ENCODE measurements at places on chromosomes 11 and 22.
A peak's percentile ranks its signal among the peaks of the same experiment; 100 is the strongest.

DNA sequence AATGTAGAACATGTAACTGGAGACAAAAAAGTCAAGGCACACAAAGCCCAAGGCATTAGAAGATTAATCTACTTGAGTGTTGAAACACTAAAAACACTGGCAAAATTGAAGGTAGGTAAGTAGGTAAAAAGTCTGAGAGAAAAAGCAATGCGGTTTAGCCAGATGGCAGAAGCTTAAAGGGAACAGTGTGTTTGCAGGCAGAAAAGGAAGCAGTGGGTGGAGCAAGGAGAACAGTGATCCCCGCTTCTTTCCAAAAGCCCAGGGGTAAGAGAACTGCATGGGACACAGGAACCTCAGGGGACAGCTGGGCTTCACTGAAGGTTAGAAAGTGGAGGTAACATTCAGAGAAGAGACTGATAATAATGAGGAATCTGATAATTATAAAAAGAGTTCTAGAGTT, 16.0 kb downstream of the MRE11 start:
- peak; percentile 16 for DNase-seq

- DNase-seq = no peak
These were observed 13.6 kb upstream of the ZNRF3 start for GRCh38 chr22:28869736-28870135.

DNA sequence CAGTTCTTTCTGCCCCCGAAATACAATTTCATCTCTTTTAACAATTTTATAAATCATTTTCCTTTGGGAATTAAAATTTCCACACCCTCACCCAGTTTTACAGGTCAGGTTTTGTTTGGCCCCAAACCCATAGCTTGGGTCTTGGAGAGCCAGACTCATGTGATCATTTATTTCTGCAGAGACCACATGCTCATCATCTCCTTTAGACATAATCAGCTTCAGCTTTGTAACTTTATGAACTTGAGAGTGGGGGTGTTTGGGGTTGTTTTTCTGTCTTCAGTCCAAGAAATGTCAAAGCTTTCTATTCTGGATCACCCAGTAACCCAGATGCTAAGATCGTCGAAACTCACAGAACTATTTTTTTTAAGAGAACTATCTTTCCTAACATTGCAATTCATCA, 70.9 kb downstream of the DBX1 start:
- DNase-seq = no peak

- no peak for DNase-seq
These were observed 116.8 kb upstream of the GRAMD1B start for GRCh38 chr11:123313262-123313661.

GRCh38 chr11:120024586-120024985, 113.3 kb downstream of the TRIM29 start:
- DNase-seq = no peak

GRCh38 chr22:26589367-26589844, 526 bp downstream of the TPST2 start:
- peak; percentile 68 for DNase-seq

DNA sequence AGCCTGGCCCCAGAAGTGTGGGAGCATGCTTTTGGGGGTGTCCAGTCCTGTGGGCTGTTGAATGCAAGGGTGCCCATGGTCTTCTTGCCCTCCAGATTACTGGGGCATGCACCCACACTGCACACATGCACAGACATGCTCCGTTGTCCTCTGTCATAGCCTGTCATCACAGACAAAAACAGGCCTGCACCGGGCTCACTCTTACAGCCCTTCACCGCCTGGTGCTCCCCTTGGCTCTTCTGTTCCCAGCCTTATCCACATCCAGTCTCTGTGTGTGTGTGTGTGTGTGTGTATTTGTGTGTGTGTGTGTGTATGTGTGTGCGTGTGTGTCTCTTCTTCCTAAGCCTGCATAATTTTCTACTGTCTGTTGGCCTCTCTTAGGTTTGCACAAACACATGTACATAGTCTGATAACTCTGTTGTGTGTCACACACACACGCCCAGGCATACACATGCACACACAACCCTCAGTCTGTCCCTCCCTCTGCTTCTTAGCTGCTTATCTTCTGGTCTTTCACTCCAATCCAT, 23.4 kb upstream of the NECTIN1 start:
- peak; percentile 78 for DNase-seq

DNA sequence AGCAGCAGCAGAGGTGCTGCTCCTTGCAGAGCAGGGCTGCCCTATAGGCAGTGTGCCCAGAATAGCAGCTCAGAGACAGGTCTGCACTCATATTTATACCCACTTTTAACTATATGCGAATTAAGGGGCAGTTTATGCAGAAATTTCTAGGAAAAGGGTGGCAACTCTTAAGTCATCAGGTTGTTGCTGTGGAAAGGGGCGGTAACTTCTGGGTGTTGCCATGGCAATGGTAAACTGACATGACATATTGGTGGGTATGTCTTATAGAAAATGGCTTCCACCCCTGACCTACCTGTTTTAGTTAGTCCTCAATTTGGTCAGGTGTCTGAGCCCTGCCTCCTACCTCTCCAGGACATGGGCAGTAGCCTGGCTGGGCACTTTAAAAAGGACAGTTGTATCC, 122.3 kb downstream of the ATXN10 start:
- no peak for DNase-seq

DNA sequence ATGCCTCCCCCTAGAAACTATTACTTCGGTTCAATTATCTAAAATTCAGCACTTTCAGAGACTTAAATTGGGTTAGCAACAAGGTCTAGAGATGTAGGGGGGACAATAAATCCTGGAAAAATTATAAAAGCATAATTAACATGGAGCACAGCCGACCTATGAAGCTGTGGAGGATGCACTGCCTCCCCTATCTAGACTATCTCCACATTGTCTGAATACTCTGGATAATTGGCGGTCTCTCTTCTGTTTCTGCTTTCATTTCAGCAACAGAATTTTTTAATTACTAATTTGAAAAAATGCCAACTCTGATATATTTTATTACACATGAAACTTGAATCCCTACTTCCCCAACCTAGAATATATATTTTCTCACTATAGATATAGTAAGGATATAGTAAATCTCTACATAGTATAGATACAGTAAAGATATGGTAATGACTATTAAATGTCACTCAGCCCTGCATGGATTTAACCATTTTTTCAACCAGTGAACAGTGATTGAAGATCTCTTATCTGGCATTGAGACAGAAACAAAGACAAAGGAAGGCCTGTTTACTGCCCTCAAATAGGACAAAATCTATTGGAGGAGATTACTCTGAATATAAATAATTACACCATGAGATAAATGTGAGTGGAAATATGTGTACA, 157.6 kb downstream of the BLID start:
- DNase-seq = no peak

DNA sequence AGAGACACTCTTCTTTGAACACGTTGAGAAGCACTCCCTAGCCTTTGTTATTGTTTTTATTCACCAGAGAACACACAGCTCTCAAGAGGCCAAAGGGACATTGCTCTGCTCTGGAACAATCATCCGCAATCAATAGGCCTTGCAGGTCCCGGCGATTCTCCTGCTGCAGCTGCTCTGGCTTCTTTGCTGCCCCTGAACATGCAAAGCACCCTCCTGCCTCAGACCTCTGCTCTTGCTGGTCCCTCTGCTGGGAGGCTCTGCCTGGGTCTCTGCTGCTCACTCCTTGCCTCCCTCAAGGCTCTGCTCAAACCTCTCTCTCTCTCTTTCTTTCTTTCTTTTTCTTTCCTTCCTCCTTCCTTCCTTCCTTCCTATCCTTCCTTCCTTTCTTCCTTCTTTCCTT, 232.7 kb downstream of the DSCAML1 start:
- DNase-seq = no peak

GRCh38 chr22:40838486-40838885, 18.0 kb downstream of the ST13 start:
- no peak for DNase-seq

- no peak for DNase-seq
These were observed 19.9 kb downstream of the RCN1 start for GRCh38 chr11:32110795-32111194.

DNA sequence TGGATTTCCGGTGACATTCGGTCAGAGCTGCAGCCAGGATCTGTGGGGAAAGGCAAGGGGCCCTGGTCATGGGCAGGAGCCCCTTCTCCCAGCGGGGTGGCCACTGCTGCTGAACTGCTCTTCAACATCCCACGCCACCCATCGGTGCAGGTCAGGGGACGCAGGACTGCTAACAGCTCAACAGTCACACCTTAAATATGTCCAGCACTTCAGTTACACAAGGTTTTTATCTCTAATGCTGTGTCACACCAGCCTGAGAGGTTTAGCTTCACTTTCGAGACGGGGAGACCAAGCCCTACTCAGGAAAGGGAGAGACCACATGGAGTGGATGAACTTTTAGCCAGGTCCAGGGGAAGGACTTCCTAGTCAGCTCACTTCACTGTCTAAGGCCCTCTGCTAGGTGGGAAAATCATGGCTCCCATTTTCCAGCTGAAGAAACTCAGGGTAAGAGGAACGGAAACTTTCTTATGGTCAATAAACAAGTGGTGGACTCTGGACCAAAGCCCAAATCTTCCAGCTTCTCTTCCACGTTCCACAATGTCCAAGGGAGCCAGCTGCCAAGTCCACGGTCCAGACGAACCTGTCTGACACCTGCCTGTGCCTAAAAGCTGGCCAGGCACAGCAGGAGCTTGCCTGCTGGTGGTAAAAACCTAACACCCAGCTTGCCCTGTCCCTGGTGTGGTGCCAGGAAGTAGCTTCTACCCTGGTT, 21.0 kb upstream of the CHADL start:
- DNase-seq = no peak

DNA sequence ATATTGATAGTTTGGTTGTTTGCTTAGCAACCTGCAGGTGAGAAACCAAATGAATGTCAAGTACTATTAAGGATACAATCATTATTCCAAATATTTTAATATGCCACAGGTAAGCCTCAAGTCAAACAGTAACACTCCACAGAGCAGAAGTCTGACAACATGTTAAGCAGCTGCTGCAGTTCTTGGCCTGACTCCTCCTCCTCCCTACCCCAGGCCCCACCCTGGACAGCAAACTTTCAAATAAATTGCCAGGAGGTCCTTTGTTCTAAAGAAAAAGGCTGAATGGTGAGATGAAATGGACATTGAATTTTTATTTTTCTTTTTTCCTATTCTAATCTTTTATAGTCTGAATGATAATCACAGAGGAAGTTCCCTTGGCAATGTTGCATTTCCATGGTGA, 260.0 kb upstream of the POU2AF2 start:
- no peak for DNase-seq

DNA sequence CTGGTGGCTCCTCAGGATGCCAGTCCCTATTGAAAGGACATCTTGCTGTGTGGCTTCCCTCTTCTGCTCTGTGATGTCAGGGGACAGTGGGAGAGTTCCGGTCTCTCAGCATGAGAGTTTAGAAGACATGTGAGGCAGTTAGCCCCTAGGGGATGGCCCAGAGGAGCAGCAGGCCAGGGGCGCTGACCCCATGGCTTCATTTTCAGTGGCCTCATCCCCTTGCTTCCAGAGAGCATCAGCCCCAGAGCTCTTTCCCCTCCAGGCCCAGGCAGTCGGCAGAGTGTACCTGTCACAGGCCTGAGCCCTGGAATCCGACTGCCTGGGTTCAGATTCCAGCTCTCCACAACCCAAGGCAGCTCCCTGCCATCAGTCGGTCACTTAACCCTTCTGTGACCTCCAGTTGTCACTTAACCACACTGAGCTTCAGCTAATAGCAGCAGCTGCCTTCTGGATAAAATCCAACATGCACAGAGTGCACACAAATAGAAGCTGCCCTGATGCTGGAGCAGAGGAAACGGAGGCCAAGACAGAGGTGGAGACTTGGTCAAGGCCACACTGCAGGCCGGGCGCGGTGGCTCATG, 14.1 kb upstream of the LRRC10B start:
- DNase-seq = no peak

- DNase-seq = no peak
These were observed 409 bp upstream of the TMEM134 start for GRCh38 chr11:67469508-67469811.

DNA sequence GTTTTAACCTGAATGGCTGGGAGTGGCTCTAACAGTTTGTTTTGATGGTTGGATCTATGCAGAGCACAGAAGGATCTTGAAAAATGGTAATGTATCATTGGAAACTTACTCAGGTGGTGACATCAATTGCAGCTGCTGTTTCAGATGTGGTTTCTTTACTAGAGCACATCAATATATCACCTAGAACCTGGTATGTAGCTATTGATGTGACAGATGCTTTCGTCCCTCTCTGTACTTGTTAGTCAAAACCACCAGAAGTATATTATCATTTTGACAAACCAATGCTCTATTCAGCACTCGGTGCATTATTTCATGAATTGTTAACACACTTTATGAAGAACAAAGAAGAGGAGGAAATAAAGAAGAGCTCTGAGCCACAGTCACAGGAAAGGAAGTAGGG, 26.6 kb upstream of the SCN3B start:
- no peak for DNase-seq

DNA sequence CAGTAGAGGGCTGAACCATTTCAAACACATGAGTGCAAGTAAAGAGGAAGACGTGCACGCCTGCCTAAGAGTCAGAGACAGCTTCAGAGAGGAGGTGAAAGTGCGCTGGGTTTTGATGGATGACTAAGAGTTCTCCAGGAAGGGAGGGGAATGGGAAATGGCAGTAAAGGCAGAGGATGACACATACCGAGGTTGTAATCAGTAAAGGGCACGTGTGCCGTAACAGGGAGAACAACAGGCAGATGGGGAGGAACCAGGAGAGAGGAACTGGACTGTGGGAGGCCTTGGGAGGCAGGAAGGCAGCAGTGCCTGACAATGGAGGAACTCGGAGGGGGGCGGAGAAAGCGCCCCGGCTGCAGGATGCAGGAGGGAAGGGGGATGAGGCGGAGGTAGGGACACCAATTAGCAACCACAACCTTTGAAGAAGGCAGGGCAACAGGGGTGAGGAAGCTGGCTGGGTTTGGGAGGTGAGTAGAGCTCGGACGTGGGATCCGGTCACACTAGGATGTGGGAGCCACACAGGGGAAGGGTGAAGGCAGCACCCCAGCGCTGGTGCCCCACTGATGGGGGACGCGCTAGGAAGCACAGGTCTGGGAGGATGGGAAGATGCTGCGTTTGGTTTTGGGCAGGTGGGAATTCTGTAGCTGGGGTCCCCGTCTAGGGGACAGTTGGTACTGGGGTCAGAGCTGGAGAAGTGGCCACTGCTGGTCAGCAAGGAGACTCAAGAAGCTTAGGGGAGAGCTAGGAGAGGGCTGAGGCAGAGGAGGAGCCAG, 67.4 kb downstream of the SCUBE1 start:
- no peak for DNase-seq

DNA sequence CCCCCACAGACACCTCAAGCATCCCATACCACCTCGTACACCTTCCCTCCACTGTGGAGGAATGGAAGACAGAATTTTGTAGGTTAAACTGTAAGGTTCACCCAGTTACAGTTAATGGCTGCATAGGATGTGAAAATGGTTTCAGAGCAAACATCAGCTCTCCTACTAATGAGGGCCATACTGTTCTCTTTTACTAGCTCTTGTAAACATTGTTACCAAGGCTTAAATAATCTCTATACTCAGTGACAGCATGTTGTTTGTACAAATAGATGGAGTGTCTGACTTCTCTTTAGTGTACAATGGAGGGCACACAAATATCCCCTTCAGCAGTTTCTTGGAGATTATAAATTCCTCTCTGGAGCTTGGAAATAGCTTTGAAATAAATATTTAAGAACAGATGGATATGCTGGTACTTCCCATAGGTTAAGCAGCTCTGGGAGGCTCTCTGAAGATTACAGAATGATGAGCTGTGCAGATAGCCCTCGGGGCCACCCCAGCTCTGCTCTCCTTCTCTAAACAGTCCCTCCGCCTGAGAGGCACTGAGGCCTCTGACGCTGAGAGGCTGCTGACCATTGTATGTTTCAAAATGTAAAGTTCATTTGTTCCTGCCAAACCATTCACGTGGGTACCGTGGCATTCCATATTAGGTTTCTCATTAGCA, 25.7 kb downstream of the TTC12 start:
- no peak for DNase-seq

- DNase-seq = peak; percentile 67
These were observed 12.7 kb upstream of the C11orf91 start for GRCh38 chr11:33713151-33713855.

Data from hematopoietic multipotent progenitor cell treated with erythropoietin and hydrocortisone succinate and interleukin-3 and kit ligand, for 6 days (in vitro differentiated cells).